ENCODE measurements at places on chromosomes 6 and 20. TPM values are rescaled to one million over a fixed set of nuclear protein-coding genes. Genes with fewer than 3 reads are reported as not detected.

DNA sequence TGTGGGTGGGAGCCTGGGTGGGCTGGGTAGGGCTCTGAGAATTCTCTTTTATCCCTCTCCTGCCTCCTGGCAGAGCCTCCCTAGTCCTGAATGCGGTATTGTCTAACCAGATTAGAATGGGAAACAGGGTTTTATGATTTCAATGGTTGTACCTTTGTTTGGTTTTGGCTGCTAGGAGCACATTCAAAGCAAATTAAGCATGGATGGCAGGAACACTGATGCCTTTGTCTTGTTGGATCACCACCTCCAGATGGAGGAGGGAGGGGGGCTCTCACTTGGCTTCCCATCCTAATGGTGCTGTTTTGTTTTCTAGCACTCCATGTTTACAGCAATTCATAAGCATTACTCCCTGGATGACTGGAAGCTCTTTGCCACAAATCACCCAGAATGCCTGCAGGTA lies 11.6 kb downstream of the GMPR start:
- H3K4me1 ChIP-seq: no peaks in the 10 kb centered on the region
- H3K4me3 ChIP-seq: no peak overlapping the region
- H3K27ac ChIP-seq: no peak overlapping the region
- no peaks in the 10 kb centered on the region for H3K27me3 ChIP-seq

DNA sequence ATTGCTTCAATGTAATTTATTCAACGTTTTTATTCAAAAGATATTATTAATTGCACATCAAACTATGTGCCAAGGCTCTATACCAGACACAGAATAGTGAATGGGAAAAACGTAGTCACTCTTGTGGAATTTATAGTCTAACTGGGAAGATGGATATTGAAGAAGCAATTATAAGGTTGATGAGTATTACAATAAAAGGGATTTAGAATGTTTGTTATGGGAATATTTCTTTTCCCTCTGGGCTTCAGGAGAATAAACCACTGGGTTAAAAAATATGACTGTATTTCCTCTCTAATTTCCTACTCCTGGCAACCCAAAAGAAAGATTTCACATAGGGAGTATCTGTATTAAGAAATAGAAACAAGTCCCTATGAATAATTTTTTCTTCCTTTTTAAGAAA lies 25.1 kb upstream of the UTRN start:
- no peak overlapping the region for H3K27ac ChIP-seq
- no peak overlapping the region for H3K4me3 ChIP-seq
- DNase-seq: no peak
- H3K27me3 ChIP-seq: no peaks in the 10 kb centered on the region
- H3K36me3 ChIP-seq: no peaks in the 10 kb centered on the region

DNA sequence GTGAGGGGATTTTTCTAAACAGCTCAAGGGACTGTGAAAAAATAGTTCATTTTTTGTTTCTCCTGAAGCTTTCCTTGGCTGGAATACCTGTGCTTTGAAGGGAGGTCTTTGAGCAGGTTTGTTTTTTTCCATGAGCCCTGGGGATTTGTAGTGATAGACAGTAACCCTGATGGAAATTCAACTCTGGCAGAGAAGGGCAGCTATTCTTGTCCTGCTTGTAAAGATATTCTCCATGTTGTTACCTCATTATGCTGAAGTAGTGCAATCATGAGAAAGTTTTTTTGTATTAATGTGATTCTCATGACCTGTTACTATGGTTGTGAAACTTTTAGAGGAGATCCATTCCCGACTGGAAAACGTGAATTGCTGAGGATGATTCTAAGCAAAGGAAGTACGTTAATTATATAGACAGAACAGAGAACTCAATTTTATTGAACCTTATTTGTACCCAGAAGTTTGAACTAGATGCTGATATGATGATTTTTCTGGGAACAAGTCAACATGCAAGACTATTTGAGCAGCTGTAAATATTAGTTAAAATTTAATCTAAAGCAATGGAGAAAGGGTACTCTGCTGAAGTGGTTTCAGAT lies 12.5 kb downstream of the UTRN start:
- no peaks in the 10 kb centered on the region for H3K27me3 ChIP-seq
- no peak overlapping the region for H3K27ac ChIP-seq
- no peak overlapping the region for H3K4me3 ChIP-seq
- no peaks in the 10 kb centered on the region for H3K36me3 ChIP-seq
- H3K4me1 ChIP-seq: no peaks in the 10 kb centered on the region

- H3K27ac ChIP-seq: no peak overlapping the region
- H3K27me3 ChIP-seq: no peaks in the 10 kb centered on the region
- no peaks in the 10 kb centered on the region for H3K4me1 ChIP-seq
- H3K4me3 ChIP-seq: no peak overlapping the region
- no peaks in the 10 kb centered on the region for H3K36me3 ChIP-seq
Observed at GRCh38 chr6:112591329-112591728, 244.2 kb downstream of the RFPL4B start.

DNA sequence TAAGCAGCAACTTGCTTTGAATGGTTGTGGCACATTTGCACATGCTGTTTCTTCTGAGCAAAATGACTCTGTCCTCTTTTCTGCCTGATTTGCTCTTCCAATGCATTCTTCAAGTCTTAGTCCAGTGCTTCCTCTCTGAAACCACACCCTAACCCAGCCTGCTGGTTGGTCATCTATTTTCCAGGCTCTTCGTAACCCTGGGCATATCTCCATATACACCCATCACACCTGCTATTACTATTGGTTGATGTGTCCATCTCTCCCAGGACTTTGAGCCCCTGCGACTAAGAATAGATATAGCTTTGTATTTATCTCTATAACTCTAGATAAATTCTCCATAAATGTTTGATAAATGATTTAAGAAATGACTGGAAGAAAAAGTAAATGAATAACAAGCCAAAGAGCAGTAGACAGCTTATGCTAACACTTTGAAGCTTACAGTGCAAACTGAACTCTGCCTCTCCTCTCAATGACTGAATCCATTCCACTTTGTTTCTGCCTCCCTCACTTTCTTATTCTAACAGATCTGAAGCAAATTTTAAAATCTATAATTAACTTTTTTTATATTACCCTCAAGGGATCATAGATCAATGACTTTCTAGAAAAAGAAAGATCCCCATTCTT lies 59.7 kb upstream of the NT5E start:
- no peak overlapping the region for H3K27ac ChIP-seq
- no peaks in the 10 kb centered on the region for H3K4me1 ChIP-seq
- H3K36me3 ChIP-seq: no peaks in the 10 kb centered on the region
- H3K4me3 ChIP-seq: no peak overlapping the region
- DNase-seq: no peak

DNA sequence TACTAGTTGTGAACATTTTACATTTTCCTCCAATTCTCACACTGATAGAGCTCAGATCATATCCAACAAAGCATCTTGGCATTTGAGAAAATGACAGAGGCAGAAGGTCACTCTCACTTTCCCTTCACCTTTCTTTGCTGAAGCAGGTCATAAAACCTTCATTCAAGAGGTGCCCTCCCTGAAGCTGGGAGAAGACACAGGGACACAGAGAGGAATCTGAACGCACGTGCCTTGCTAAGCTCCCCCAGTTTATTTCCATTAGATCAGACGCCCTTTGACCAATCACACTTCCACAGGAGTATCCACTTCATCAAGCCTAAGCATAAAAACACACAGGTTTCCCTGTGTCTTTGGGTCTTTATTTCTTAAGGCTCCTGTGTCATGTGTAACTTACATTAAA lies 9.2 kb upstream of the MBOAT1 start:
- H3K27me3 ChIP-seq: no peaks in the 10 kb centered on the region
- no peak overlapping the region for H3K27ac ChIP-seq
- H3K4me3 ChIP-seq: no peak overlapping the region
- H3K36me3 ChIP-seq: no peaks in the 10 kb centered on the region
- no peaks in the 10 kb centered on the region for H3K4me1 ChIP-seq

The ARG1 gene
- 13.7 TPM for polyA plus RNA-seq

The OPN5 gene
- polyA plus RNA-seq: not detected

The CCDC170 gene
- 0.21 TPM for polyA plus RNA-seq

Data from thymus (tissue), 14 donors.